Muscle of arm (tissue), 14 donors: ENCODE measurements at places on chromosomes 6 and 20.

DNA sequence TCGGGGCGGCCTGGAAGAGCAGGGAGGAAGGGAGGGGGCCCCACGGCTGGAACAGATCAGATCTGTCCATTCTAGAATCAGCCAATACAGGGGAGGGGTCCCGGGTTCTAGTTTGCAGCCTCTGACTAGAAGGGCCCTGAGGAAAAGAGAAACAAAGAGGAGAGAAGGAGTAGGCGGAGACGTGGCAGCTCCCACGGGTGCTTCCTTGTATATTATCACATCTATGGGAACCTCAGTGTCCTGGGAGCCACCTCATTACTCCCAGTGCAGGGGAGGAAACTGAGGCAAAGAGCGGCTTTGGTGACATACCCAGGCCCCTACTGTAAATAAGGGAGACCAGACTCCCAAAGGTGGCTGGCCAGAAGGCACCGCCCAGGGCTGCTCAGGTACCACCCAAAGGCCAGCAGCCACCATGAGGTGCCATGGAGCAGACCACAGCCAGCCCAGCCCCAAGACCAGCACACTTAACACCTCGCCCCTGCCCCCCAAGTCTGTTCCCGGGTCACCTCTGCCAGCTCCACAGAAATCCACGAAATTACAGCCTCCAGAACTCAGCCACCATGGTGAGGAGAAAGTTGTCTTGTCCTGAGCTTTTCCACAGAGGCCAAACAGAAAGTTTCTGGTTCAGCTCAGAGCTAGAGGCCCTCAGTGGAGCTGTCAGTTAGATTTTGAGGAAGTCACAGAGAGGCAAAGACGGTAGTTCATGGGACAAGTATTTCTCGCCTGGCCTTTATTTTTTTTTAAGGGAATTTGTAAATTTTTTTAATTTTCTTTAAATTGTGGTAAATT is 2.1 kb downstream of the ZC3H12D start:
- DNase-seq: no peak

DNA sequence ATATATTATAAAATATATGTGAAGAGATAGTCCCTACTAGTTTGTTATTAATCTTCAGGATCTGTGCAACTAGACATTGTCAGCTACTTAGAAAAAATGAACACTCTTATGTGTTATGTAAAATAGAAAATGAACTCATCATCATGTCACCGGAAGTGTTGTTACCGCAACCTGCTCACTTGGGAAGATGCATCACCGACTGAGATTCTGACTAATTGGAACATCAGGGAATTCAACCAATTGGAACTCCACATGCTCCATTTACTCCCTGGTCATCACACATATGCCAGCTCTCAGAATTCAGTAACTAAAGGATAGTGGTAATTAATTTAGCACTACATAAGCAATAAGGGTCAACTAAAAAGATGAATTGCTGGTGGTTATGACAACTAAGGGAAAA is 16.7 kb upstream of the B3GAT2 start:
- DNase-seq: no peak

GRCh38 chr6:70371454-70372105 is 41.7 kb upstream of the FAM135A start:
- peak; percentile 16 for DNase-seq

- peak; percentile 98 for DNase-seq
Observed at GRCh38 chr6:31971993-31972708, at the start of gene DXO. TSS of gene DXO (minus strand) at chr6:31972138. CDS start at chr6:31971675, 463 bp downstream.

GRCh38 chr20:34318609-34319443 is 15.7 kb upstream of the AHCY start:
- no peak for DNase-seq

DNA sequence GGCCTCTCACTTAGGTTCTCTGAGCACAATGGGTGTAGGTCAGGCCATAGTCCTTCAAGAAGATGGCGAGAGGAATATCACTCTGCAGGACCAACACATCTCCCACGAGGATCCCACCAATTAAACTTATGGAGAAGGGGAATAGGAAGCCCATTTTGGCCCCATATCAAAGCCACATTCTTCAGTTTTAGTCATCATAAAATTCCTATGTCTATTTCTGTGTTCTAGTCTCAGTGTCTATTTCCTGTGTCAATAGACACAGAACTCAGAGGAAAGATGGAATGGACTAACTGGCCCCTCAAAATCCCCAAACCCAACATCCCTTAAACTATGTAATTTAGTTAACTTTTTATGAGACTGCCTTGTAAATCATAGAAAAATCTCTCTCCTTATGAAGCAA is 216.8 kb downstream of the HACE1 start:
- DNase-seq: no peak

DNA sequence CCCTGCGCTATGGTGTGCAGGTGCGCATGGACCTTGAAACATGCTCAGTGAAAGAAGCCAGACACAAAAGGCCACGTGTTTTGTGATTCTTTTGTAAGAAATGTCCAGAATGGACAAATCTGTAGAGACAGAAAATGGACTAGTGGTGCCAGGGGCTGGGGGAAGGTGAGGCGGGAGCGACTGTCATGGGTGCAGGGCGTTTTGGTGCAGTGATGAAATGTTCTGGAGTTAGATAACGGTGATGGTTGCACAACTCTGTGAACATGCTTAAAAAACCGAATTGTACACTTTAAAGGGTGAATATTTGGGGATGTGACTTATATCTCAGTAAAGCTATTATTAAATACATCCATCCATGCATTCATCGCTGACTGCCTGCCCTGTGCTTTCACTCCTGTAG is 31.7 kb upstream of the NTSR1 start:
- no peak for DNase-seq

GRCh38 chr6:124780623-124781022 is 181.6 kb upstream of the RNF217 start:
- no peak for DNase-seq

DNA sequence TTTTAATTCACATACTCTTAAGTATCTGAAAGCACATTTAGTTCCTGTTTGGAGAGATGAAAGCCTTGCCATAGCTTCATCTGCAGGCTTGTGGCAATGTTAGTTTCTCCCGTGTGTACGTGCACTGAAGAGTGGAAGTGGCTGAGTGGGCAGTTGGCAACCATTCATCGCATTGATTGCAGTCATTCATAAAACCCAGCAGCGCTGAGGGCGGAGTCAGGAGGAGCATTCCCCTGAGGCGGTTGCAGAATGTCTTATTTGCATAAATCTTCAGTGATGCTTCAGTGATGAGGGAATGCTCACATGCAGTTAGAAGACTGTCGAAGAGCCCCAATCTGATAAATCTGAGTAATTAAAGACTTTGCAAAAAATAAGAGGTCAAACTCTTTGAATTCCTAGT is 79.1 kb downstream of the RIMS1 start:
- no peak for DNase-seq

GRCh38 chr20:31684153-31685015 is 38.3 kb downstream of the BCL2L1 start:
- DNase-seq: no peak
